ENCODE measurements at places on chromosomes 4 and X. TPM values are rescaled to one million over a fixed set of nuclear protein-coding genes. Genes with fewer than 3 reads are reported as not detected.
A peak's percentile ranks its signal among the peaks of the same experiment; 100 is the strongest.

Gene PAGE5
- total RNA-seq: not detected

Gene HGFAC
- total RNA-seq: 0.20 TPM

Gene NEIL3
- 5.0 TPM for total RNA-seq

Gene TMEM150C
- total RNA-seq: 11.6 TPM

DNA sequence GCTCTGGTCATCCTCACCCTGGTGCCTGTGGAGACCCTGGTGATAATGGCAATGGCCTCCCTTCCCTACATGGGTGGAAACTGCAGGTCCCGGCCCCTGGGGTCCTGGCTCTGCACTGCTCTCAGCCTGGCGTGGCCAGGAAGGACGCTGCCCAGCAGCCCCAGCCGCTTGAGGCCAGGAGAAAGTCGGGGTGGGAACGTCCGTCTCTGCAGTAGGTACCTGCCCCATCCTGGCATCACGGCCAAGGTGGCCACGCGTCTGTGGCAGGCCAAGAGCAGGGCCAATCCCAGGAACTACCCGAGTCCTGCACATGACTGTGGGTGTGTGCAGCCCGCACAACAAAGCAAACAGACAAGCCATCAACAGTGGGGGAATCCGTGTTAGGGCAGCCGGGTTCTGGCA lies 33.8 kb downstream of the FGFRL1 start:
- DNase-seq: no peak

DNA sequence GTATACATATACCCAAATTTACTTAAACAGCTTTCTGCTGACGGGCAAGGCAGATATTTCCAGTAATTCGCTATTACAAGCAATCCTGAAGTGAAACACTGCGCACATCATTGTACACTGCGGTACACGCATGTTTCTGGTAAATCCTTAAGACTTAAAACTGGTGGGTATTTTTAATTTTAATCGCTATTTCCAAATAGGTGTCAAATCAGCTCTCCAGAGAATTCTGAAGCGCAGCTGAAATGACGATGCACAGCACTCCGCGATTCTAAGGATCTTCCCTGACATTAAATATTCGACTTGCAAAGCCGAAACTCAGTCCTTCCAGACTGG lies 361 bp downstream of the TMEM128 start:
- DNase-seq: peak; percentile 28

- no peak for DNase-seq
These were observed 36.8 kb downstream of the LRP2BP start for GRCh38 chr4:185358959-185359358.

DNA sequence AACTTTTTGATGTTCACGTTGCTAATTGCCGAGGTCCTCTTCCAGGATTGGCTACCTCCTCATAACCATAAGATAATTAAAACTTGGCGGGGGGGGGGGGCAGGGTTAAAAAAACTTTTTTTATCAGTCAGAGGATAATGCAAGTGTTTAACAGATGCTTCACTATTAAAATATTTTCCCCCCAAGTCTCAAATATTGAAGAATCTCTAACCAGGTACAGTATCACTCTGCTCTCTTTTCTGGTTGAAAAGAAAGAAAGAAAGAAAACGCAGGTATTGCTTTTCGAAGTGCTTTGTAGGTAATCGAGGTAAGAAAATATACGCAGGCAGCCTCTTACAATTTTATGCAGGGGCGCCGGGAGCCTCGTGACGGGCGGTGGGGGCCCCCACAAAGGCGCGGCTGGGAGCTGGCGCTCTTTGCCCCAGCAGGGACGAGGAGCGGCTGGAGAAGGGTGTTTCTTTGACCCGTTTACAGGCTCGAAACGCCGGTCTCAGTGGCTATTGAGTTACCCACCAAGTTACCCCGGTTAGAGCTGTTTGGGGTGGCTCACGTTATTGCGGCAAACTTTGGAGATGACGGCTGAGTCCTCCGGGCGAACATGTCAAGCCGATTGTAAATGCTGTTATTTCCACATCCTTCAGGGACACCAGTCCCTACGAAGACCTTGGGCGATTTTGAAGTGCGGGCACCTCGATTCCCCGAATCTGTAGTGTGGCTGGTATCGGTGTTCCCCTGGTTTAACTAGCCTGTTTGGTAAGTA lies 477 bp upstream of the HAND2 start:
- no peak for DNase-seq

DNA sequence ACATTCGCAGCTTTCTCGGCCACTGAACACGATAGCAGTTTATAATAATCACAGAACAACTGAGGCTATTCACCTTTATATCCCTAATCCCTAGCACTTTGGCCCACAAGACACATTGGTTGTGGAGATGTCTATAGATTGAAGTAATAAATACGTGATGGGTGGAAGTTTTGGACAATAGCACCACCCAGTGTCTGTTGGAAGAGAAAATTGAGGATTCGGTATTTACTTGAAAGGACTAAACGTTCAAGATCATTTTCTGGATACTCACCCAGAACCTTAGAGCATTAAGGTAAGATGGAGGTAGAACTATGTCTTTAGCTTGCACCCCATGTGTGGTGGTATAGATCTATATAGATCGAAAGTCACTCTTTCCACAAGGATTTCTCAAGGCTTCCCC lies 787 bp upstream of the TMSB15A start:
- DNase-seq: peak; percentile 1

GRCh38 chrX:124328765-124329164 lies 3.7 kb upstream of the TEX13D start:
- DNase-seq: no peak

- DNase-seq: peak; percentile 25
These were observed 2340.7 kb downstream of the PCDH7 start for GRCh38 chr4:33060674-33061542.

- DNase-seq: no peak
These were observed 426.3 kb upstream of the FAM241A start for GRCh38 chr4:111718763-111719559.

DNA sequence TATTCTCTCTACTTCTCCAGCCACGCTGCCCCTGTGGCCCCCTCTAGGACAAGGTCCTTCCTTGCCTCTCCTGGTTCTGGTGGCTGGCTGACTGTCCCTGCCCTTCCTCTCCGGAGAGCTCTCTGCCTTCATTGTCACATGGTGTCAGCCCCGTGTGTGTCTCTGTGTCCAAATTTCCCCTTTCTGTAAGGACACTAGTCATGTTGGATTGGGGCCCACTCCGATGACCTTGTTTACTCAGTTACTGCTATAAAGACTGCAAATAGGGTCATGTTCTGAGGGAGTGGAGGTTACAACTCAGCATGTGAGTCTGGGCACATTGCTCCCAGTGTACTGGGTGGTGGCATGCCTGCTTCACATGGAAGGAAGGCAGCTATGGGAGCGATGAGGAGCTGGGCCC lies 129.5 kb upstream of the PSAPL1 start:
- no peak for DNase-seq

DNA sequence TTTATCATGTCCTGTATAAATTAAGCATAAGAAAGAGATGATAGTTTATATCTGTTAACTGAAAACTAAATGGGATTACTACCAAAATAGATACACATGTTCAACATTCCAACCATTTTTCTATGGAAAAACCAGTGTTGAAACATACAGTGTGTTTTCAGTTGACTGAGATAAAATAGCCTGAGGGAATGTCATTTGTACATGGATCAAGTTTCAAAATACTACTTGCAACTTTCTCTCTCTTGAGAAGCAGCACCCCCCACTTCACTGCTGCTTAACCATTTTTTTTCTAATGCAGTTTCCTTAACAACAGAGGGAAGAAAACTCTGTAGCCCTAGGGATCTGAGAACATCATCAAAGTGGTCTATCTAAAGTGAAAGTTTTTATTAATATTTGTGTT lies 70.8 kb downstream of the NPNT start:
- peak; percentile 46 for DNase-seq

DNA sequence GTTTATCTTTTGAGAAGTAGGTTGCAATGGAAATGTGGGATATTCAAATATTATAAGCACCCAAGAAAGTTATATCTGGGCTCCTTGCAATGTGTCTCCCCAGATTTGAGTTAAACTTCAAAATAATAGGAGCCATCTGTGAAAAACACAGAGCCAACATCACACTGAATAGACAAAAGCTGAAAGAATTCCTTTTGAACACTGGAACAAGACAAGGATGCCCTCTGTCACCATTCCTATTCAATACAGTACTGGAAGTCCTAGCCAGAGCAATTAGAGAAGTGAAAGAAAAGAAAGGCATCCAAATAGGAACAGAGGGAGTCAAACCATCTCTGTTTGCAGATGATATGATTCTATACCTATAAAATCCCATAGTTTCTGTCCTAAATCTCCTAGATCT lies 114.3 kb upstream of the IL1RAPL1 start:
- no peak for DNase-seq

GRCh38 chr4:167406181-167406580 lies 171.9 kb upstream of the SPOCK3 start:
- no peak for DNase-seq

- no peak for DNase-seq
These were observed 178.4 kb upstream of the BMP3 start for GRCh38 chr4:80852061-80852460.

DNA sequence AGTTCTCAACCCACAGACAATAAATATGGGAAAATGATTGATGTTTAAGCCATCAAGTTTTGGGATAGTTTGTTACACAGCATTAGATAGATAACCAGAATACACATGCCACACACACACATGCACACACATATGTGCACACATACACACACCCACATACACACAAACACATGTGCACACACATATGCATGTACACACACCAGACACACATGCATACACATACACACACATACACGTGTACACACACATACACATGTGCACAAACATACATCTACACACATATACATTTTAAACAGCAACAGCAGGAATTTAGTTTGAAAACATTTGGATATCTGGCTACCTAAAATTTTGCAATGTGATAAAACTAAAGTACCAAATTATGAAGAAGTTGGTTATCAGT lies 42.7 kb upstream of the TMEM150C start:
- DNase-seq: no peak

DNA sequence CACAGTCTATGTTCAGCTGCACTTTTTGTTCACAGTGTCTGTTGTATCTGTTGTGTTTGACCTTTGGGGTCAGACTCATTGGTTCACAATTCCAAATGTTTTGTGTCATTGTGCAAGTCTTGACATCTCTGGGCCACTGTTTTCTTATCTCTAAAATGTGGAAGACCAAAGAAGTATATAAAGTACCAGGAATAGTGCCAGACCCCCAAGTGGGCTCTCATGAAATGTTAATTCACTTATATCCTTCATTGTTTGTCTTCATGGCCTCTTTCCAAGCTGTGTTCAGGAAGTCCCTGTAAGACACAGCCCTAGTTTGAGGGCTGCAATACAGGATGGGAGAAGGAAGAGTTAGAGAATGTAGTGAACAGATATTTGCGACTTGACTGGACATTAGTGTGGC lies 468.3 kb upstream of the BOD1L1 start:
- DNase-seq: no peak

All from skin of body (tissue), 3 donors.